SK-N-SH (cell line): ENCODE measurements at places on chromosomes 12 and 14.

GRCh38 chr14:33678005-33678404 lies 272.9 kb downstream of the EGLN3 start:
- no peak for DNase-seq

DNA sequence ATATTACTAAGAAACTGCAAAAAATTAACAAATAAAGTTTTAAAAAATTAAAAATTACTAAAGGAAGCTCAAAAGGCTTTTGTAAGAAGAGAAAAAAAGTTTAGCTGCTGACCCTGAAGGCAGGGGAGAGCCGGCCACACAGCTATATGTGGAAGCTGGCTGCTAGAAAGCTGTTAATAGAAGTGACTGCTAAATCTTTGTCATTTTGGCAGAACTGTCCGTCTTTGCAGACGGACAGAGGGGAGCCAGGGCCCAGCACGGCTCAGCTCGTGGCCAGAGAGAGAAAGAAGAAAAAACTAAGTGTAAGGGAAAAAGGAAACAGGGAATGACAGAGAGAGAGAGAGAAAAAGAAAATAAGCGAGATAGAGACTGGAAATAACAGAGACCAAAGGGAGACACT lies 27.9 kb downstream of the PRMT8 start:
- no peak for DNase-seq

- no peak for DNase-seq
Observed at GRCh38 chr14:91977884-91978283, 30.4 kb upstream of the FBLN5 start.

GRCh38 chr14:61671082-61671481 lies 24.2 kb upstream of the HIF1A start:
- no peak for DNase-seq

- DNase-seq: no peak
Observed at GRCh38 chr12:40204337-40204736, 20.5 kb upstream of the LRRK2 start.

- no peak for DNase-seq
Observed at GRCh38 chr12:127150479-127150878, 1116.5 kb upstream of the TMEM132C start.

DNA sequence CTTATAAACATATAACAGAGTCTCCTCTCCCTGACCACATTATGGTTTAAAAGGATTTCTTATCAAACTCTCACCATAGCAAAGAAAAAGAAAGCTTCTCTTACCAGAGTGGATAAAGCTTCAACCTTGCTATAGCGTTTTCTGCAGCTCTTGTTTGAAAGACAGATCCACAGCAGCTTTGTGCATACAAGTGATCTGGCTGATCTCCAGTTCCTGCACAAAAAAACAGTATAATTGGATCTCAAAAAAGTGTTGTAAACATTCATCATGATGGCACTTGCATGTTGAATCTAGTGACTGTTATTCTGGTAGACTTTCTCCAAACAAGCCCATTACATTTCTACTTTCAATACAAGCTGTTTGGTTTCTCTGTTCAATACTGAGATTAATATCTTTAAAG lies 178.9 kb upstream of the MGAT4C start:
- no peak for DNase-seq

DNA sequence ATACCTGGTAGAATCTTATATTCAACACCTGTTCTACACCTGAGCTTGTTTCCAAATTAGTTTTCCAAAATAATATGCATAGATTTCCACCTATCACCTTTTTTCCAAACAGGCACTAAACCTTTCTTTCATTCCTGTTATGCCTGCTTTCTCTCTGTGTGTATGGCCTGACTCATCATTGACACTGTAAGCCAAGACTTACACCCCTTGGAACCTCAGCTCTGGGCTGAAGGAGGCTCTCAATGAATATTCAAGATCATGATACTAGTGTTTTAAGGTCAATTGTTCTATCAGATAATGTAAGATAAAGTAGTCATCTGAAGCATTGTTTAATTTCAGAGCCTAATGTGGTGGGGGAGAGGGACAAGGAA lies 1193.3 kb downstream of the FLRT2 start:
- no peak for DNase-seq

GRCh38 chr12:64171715-64172114 lies 50.4 kb downstream of the KICS2 start:
- no peak for DNase-seq

- peak; percentile 52 for DNase-seq
Observed at GRCh38 chr14:90274019-90274418, 17.7 kb downstream of the PSMC1 start.

- DNase-seq: no peak
Observed at GRCh38 chr12:101619026-101619786, 24.4 kb downstream of the MYBPC1 start.

GRCh38 chr12:13130981-13131380 lies 27.5 kb upstream of the GSG1 start:
- DNase-seq: no peak

DNA sequence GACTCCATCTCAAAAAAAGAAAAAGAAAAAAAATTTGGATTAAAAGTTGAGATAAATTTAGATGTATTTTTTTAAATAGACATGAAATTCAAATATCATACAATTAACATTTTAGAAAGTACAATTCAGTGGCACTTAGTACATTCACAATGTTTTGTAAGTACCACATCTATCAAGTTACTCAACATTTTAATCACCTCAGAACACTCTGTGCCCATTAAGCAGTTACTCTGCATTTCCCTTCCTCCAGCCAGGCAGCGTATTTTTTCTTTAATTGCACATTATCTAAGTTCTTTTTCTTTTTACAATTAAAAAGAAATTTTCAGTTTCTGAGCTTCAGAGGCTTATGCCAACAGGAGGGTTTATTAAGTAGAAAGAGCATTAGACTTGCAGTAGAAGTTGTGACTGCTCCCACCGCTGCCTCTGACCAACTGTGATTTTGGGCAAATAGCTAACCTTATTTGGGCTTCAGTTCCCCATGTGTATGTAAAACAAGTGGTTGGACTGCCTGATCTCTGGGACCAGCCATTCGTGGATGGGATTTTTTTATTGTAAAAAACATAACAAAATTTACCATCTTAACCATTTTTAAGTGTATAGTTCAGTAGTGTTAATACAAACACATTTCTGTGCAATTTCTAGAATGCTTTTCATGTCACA lies 65.7 kb downstream of the WNK1 start:
- DNase-seq: no peak

DNA sequence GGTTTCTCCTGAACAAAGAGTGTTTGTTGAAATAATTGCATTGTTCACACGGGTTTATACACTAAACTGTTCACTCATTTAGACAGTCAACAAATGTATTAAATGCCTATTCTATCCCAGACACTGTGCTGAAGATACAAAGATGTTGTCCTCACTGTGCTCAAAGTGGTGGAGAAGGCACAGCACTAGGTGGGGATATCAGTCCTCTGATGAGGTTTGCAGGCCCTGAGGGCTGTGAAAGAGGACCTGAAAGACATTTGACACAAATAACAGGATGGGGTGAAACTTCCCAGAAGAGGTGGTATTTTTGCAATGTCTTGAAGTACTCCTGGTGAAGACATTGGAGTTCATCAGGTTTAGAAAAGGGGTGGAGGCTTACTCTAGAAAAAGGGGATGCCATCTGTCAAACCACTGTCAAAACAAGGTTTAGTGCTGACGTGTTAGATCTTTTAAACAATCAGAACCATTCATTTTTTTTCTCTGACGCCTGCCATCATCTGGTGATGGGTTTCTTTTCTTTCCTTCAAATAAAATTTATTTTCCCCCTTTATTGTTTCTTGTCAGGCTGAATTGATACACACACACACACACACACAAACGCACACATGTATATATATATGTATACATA lies 69.5 kb downstream of the ACSS3 start:
- DNase-seq: no peak

GRCh38 chr12:74317078-74317601 lies 220.5 kb upstream of the ATXN7L3B start:
- DNase-seq: no peak

DNA sequence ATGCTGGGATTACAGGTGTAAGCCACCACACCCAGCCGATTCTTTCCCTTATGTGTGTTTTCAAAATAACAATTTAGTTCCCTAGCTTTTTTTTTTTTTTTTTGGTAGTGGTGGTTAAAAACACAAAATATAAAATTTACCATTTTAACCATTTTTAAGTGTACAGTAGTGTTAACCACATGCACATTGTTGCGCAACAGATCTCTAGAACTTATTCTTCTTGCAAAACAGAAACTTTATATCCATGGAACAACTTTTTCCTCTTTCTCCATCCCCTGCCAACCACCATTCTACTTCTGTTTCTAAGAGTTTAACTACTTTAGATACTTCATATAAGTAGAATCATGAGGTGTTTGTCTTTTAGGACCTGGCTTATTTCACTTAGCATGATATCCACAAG lies 1.1 kb upstream of the NDUFA12 start:
- DNase-seq: no peak

DNA sequence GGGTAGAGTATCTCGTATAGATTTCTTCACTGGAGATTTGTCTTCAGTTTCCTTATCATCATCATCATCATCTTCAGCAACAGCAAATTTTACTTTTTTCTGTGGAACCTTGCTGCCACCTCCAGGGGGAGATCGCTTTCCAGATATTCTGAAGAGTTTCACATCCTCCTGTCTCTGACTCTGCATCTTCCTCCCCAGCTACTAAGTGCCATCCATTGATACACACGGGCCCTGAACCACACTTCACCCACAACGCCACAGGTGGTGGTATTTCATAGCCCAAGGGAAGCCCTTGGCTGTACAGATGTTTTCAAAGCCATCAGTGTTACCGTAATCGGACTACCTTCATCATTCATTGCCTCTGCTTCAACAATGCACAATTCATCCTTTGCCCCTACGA lies 82.2 kb downstream of the PPP2R5C start:
- DNase-seq: no peak

GRCh38 chr12:12676605-12677004 lies 19.4 kb downstream of the GPR19 start:
- no peak for DNase-seq

GRCh38 chr14:57479197-57479596 lies 14.5 kb downstream of the CCDC198 start:
- no peak for DNase-seq

DNA sequence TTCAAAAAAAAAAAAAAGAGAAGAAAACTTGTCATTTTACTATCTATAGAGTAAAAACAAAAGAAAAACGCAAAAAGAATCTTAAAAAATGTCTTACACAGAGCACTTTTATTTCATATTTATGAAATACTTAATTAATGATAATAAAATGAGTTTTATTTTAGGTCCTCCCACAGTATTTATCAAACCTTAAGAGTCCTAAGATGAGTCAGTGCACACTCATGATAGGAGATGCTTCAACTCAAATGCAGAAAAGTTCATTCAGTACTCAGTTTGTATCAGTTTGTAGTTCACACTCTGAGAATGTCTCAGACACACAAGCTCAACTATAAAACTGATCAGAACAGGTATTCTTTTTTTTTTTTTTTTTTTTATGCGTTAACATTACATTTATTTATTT lies 41.7 kb downstream of the TRIM9 start:
- DNase-seq: no peak

GRCh38 chr12:97131220-97131981 lies 224.3 kb downstream of the NEDD1 start:
- DNase-seq: no peak

- no peak for DNase-seq
Observed at GRCh38 chr14:54317391-54317790, 79.4 kb upstream of the CDKN3 start.

DNA sequence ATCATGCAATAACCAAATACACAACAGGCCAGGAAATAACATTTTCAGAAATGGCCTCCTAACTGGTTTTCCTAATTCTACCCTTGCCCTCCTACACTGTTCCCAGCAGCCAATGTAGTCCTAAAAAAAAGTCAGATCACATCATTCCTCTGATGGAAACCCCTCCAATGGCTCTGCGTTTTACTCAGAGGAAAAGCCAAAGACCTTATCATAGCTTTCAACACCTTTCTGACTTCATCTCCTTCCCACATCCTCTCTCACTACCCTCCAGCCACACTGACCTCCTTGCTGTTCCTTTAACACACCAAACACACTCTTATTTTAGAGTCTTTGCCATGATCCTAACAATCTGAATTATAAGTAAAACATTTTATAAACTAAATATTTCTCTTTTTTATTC lies 1.1 kb downstream of the MED6 start:
- no peak for DNase-seq

DNA sequence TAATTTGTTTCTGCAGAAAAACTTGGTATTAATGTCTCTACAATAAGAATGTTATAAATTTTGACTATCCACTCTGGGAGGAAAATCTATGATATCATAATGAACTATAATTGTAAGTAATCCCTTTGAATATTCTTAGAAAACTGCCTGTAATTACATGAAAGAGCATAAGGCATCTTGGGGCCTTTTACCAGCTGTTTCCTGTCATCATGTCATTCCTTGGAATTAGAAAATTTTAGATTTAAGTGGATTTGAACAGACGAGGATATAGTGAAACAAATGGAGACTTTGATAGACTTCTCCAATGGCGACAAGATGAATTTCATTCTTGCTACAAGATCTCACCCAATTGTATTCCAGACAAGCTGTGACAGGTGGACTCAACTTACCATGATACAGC lies 423.4 kb upstream of the FLRT2 start:
- DNase-seq: no peak

DNA sequence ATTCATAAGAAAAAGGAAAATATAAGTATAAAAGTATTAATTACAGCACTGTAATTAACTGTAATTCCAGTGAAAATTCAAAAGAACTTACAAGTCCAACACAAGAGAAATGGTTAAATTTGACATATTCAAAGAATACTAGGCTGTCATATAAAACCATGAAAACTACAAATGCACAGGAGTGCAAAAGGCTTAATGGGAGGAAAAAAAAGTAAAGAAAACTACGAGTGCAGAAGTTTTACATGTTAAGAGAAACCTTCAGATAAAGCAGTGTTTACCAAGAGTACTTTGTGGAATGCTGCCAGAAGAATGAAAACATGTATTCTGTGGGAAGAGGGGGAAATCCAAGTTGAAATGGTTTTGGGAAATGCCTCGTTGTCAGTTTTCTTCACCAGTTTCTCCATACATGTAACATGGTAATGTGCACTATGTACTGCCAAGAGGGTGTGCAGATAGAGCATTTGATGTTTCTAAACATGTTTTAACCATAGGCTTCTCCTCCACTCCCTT lies 9.1 kb downstream of the HEATR5A start:
- DNase-seq: no peak

GRCh38 chr12:93847517-93848474 lies 170.6 kb downstream of the CRADD start:
- DNase-seq: no peak

- no peak for DNase-seq
Observed at GRCh38 chr12:62808166-62808879, 126.6 kb downstream of the PPM1H start.

- no peak for DNase-seq
Observed at GRCh38 chr12:14893506-14894250, 8.0 kb upstream of the MGP start.
